ENCODE measurements at places on chromosomes 4 and X. TPM values are rescaled to one million over a fixed set of nuclear protein-coding genes. Genes with fewer than 3 reads are reported as not detected.
A peak's percentile ranks its signal among the peaks of the same experiment; 100 is the strongest.

DNA sequence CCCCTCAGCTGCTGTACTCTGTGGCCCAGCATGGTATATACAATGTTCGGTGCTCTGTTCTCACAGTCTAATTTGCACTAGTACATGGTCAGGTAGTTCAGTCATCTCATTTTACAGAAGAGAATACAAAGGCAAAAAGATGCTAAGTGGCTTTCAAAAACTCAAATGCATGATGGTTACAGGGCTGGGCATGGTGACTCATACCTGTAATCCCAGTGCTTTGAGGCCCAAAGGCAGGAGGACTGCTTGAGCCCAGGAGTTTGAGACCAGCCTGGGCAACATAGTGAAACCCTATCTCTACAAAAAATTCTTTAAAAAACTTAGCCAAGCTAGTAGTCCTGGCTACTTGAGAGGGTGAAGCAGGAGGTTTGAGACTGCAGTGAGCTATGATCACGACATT, 210.5 kb upstream of the KIT start:
- H3K27me3 ChIP-seq, result no peaks in the 10 kb centered on the region
- no peaks in the 10 kb centered on the region for H3K36me3 ChIP-seq
- DNase-seq, result no peak
- H3K4me3 ChIP-seq, result no peak overlapping the region

GRCh38 chrX:70498129-70498528, 53.5 kb downstream of the DLG3 start:
- peaks cover 44% of the 10 kb centered on the region for H3K36me3 ChIP-seq
- no peak for DNase-seq
- H3K4me3 ChIP-seq, result no peak overlapping the region
- no peak overlapping the region for H3K27ac ChIP-seq

- DNase-seq, result no peak
- H3K27me3 ChIP-seq, result no peaks in the 10 kb centered on the region
Measured at GRCh38 chr4:105164548-105164947, 17.9 kb downstream of the TET2 start.

- peaks cover 25% of the 10 kb centered on the region for H3K36me3 ChIP-seq
- H3K4me1 ChIP-seq, result peaks cover 40% of the 10 kb centered on the region
- no peaks in the 10 kb centered on the region for H3K27me3 ChIP-seq
- peak; percentile 87 for DNase-seq
- peak within 1 kb of the TSS; percentile 73 for H3K27ac ChIP-seq
- peak within 1 kb of the TSS; percentile 74 for H3K4me3 ChIP-seq
Measured at GRCh38 chr4:48906206-48907173, at the start of gene OCIAD2. TSS of gene OCIAD2 (minus strand) at chr4:48906774. CDS start at chr4:48904549, 2,225 bp downstream.

- DNase-seq, result no peak
- no peak overlapping the region for H3K27ac ChIP-seq
- no peaks in the 10 kb centered on the region for H3K27me3 ChIP-seq
- H3K4me3 ChIP-seq, result no peak overlapping the region
- no peaks in the 10 kb centered on the region for H3K36me3 ChIP-seq
Measured at GRCh38 chrX:117376460-117376859, 740.1 kb downstream of the KLHL13 start.

DNA sequence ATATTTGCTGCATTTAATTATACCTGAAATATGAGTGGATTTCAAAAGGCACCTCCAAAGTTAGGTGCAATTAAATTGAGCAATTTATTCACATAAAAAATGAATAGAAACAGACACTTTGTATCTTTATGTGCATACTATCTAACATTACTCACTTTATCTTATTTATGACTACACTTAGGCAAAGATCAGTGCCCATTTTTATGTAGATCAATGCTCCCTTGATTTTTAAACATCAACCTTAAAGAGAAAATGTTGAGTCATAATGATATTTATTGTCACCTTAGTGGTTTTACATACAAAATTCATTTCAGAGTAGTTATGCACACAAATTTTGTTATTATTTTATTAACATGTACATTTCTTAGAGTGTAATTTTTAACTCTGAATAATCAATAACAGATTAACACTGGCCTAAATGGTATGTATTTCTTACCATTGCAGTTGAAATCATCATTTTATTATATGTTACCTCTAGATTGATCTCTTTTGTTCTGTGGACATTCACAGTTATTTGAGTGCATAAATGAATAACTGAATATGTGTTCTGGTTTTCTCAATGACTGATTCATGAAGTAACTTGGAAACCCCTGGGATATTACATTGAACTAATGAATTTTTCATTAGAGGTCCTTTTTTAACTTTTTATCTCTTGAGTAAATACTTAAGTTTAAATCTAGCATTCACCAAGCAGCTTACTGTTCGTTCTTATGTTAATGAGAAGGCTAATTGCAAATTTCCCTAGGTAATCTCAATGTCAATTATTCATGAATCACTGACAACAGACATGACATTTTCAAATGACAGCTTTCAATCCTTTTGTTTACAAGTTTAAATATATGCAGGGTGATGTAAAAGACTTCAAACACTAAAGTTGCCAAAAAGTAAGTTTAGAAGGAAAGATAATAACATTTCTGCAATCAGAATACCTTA, 1182.0 kb upstream of the PABPC4L start:
- no peaks in the 10 kb centered on the region for H3K27me3 ChIP-seq
- no peak overlapping the region for H3K4me3 ChIP-seq
- no peak overlapping the region for H3K27ac ChIP-seq
- no peak for DNase-seq
- no peaks in the 10 kb centered on the region for H3K4me1 ChIP-seq

DNA sequence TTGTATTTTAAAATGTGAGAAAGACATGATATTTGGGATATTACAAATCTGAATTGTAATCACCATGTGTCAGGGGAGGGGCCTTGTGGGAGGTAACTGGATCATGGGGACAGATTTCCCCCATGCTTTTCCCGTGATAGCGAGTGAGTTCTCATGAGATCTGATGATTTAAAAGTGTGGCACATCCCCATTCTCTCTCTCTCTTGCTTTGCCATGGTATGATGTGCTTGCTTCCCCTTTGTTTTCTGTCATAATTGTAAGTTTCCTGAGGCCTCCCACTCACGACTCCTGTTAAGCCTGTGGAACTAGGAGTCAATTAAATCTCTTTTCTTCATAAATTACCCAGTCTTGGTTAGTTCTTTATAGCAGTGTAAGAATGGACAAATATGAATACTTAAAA, 39.0 kb downstream of the CCDC158 start:
- H3K27me3 ChIP-seq, result no peaks in the 10 kb centered on the region
- no peak overlapping the region for H3K4me3 ChIP-seq
- DNase-seq, result no peak
- no peak overlapping the region for H3K27ac ChIP-seq
- no peaks in the 10 kb centered on the region for H3K4me1 ChIP-seq

DNA sequence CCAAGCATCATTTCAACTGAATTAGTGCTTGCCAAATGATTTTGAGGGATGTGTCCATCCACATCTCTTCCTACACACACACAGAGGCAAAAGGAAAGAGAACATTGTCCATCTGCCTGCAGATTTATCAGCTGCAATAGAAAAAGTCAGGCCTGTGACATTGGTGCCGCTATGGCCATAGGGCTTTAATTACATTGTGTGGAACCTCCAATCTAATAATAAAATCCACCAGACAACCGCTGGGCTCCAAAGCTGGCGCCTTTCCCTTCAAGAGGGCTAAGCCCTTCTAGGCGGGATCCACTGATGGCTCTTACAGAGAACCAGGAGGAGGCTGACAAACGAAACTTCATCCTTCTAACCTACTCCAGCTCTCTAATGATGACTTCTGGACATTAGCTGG, 60.6 kb downstream of the PHOX2B start:
- H3K36me3 ChIP-seq, result no peaks in the 10 kb centered on the region
- H3K27ac ChIP-seq, result no peak overlapping the region
- H3K4me3 ChIP-seq, result no peak overlapping the region
- H3K27me3 ChIP-seq, result no peaks in the 10 kb centered on the region
- no peaks in the 10 kb centered on the region for H3K4me1 ChIP-seq

- H3K27ac ChIP-seq, result no peak overlapping the region
- peaks cover 20% of the 10 kb centered on the region for H3K4me1 ChIP-seq
- H3K27me3 ChIP-seq, result peaks cover 4% of the 10 kb centered on the region
Measured at GRCh38 chr4:94454405-94454804, 2.7 kb downstream of the PDLIM5 start.

DNA sequence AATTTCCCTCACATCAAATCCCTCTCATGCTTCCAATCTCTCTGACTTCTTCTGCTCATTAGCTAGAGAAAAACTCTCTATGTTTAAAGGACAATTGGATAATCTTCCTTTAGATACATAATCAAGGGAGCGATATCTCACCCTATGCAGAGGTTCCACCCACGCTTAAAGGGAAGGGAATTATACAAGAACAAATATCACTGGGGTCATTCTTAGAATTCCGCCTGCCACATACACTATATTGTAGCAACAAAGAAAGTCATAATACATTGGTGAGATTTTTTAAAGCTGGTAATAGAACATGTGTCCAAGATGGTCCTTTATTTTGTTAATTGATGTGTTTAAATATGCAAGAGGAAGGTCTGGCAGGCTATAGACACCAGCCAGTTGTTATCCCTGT, 31.5 kb downstream of the NKX6-1 start:
- DNase-seq, result no peak
- no peak overlapping the region for H3K4me3 ChIP-seq
- no peaks in the 10 kb centered on the region for H3K36me3 ChIP-seq
- H3K4me1 ChIP-seq, result no peaks in the 10 kb centered on the region
- peaks cover 3% of the 10 kb centered on the region for H3K27me3 ChIP-seq

GRCh38 chrX:116111497-116111896, 59.0 kb upstream of the AGTR2 start:
- DNase-seq, result no peak
- no peaks in the 10 kb centered on the region for H3K36me3 ChIP-seq
- no peak overlapping the region for H3K4me3 ChIP-seq
- no peaks in the 10 kb centered on the region for H3K27me3 ChIP-seq
- no peaks in the 10 kb centered on the region for H3K4me1 ChIP-seq
- H3K27ac ChIP-seq, result no peak overlapping the region

- no peak for DNase-seq
- H3K4me1 ChIP-seq, result no peaks in the 10 kb centered on the region
- no peaks in the 10 kb centered on the region for H3K27me3 ChIP-seq
Measured at GRCh38 chr4:40423735-40424134, 88.6 kb downstream of the CHRNA9 start.

GRCh38 chr4:184056877-184057276, 151.8 kb downstream of the STOX2 start:
- H3K27me3 ChIP-seq, result peaks cover 2% of the 10 kb centered on the region
- H3K4me1 ChIP-seq, result no peaks in the 10 kb centered on the region
- DNase-seq, result no peak
- H3K4me3 ChIP-seq, result no peak overlapping the region
- no peak overlapping the region for H3K27ac ChIP-seq

DNA sequence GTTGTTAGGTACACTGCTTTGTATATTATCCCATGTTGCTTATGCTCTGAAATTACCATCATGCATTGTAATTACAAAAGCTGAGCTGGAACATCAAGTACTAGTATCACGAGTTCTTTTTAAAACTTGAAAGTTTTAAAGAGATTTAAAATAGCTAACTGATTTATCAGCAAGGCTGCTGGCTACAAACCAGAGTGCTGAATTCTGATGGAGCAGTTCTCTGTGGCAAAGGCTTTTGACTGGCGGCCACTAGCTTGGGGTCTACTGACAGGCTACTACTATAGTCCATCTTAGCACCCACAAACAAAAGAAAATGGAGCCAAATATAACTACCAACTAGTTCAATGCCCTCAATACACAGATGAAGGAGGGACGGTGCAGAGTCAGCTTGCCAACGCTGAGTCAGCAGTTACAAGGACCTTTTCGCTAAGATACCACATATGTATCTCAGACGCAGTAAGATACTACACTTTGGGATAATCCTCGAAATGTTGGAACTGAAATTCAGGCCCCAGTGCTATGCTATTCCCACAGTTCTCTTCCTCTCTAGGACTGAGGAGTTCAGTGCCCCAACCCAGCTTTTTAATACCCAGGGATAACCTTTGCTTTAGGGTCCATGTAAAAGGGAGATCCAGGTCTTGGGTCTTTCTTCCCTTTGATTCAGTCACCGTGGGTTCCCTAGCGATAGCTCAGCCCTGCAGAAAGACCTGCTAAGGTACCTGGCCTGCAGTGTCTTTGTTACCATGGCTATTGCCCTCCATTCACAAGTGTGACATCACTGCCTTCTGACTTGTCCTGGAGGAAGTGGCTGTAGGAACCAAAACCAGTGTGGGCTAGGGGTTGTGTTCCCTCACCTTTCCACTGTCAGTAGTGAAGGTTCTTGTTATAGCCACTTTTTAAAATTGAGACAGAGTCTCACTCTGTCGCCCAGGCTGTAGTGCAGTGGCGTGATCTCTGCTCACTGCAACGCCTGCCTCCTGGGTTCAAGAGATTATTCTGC, 22.8 kb downstream of the MFAP3L start:
- H3K4me3 ChIP-seq, result no peak overlapping the region
- H3K4me1 ChIP-seq, result no peaks in the 10 kb centered on the region
- no peak overlapping the region for H3K27ac ChIP-seq
- DNase-seq, result no peak
- no peaks in the 10 kb centered on the region for H3K27me3 ChIP-seq

GRCh38 chrX:23932046-23932445, 24.2 kb downstream of the CXorf58 start:
- peaks cover 6% of the 10 kb centered on the region for H3K4me1 ChIP-seq
- H3K36me3 ChIP-seq, result no peaks in the 10 kb centered on the region

- DNase-seq, result no peak
- no peak overlapping the region for H3K4me3 ChIP-seq
- H3K4me1 ChIP-seq, result peaks cover 17% of the 10 kb centered on the region
Measured at GRCh38 chrX:37787423-37787869, 7.6 kb downstream of the CYBB start.

DNA sequence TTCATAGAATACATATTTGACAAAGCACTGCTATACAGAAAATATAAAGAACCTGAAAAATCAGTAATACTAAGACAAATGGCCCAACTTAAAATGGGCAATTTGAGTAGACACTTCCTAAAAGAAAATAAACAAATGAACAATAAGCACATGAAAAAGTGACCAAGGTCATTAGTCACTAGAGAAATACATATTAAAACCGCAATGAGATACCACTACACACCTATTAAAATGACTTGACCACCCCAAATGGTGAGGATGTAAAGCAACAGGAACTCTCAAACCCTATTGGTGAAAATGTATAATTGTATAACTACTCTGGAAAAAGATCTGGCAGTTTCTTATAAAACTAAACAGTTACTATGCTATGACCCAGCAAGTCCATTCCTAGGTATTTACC, 34.0 kb upstream of the USP9X start:
- no peak overlapping the region for H3K4me3 ChIP-seq
- no peaks in the 10 kb centered on the region for H3K27me3 ChIP-seq
- no peak overlapping the region for H3K27ac ChIP-seq
- no peak for DNase-seq
- H3K36me3 ChIP-seq, result no peaks in the 10 kb centered on the region

GRCh38 chrX:42930951-42931350, 153.0 kb upstream of the PPP1R2C start:
- no peaks in the 10 kb centered on the region for H3K27me3 ChIP-seq
- peaks cover 17% of the 10 kb centered on the region for H3K4me1 ChIP-seq
- no peak for DNase-seq
- H3K36me3 ChIP-seq, result no peaks in the 10 kb centered on the region
- no peak overlapping the region for H3K27ac ChIP-seq
- no peak overlapping the region for H3K4me3 ChIP-seq

GRCh38 chrX:10855845-10856244, 235.5 kb upstream of the MID1 start:
- DNase-seq, result no peak
- no peak overlapping the region for H3K27ac ChIP-seq
- H3K27me3 ChIP-seq, result no peaks in the 10 kb centered on the region
- H3K4me1 ChIP-seq, result no peaks in the 10 kb centered on the region

- peaks cover 10% of the 10 kb centered on the region for H3K27me3 ChIP-seq
- no peaks in the 10 kb centered on the region for H3K36me3 ChIP-seq
- peaks cover 7% of the 10 kb centered on the region for H3K4me1 ChIP-seq
- no peak within 1 kb of the TSS for H3K27ac ChIP-seq
Measured at GRCh38 chrX:153673428-153674218, at the start of gene PNCK. TSS of gene PNCK (minus strand) at chrX:153673813. CDS start at chrX:153673076, 737 bp downstream.

PDE6B gene
- 12.4 TPM for total RNA-seq

MAGED4 gene
- total RNA-seq, result 0.58 TPM

TMPRSS11B gene
- total RNA-seq, result not detected

RHOXF2 gene
- total RNA-seq, result not detected

CSAG3 gene
- not detected for total RNA-seq

REPS2 gene
- total RNA-seq, result 0.53 TPM

SPANXD gene
- total RNA-seq, result not detected
